ENCODE measurements at places on chromosomes 12 and 14. TPM values are rescaled to one million over a fixed set of nuclear protein-coding genes. Genes with fewer than 3 reads are reported as not detected.

DNA sequence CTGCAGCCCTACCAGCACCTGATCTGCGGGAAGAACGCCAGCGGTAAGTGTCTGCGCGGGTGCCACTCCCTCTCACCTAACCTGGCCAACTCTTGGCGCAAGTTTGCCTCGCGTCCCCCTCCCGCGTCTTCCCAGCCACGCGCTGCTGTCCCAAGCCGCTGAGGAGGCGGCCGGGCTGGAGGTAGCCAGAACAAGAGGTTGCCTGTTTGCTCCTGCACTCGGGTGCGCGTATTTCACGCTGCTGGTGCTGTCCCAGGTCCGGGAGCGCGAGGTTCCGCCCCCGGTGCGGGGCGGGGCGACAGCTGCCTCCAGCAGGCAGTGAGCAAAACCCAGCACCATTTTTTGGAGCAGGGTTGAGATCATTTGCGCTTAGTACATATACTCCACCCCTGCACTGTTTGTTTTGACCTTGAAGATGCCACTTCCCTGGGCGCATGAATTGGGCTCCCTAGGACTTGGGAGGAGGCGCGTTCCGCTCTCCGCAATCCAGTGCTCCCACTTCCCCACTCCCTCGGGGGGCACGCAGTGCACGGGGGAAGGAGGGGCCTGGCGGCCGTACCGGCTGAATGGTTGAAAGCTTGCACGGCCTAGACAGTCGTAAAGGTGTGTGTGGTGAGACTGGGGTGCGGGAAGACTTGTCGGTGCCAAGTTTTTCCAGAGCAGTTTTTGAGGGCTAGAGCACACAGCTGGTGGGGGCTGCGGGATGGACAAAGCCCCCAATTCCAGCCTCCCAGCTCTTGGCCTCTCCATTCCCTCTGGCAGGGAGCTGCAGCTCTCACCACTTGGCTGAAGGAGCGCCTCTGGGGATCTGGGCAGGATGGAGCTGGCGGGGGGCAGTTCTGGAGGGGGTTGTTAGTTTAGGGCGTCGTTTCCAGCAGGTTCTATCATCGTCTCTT lies 226.9 kb upstream of the CRY1 start:
- peaks cover 34% of the 10 kb centered on the region for H3K4me1 ChIP-seq
- peak overlapping the region; percentile 88 for H3K4me3 ChIP-seq
- peak overlapping the region; percentile 92 for H3K27ac ChIP-seq
- peaks cover 2% of the 10 kb centered on the region for H3K36me3 ChIP-seq
- DNase-seq, result peak; percentile 90

- H3K27me3 ChIP-seq, result peaks cover 17% of the 10 kb centered on the region
- DNase-seq, result no peak
- no peaks in the 10 kb centered on the region for H3K4me1 ChIP-seq
These were observed 318.8 kb upstream of the FKBP4 start for GRCh38 chr12:2475984-2476383.

GRCh38 chr14:50719911-50720759 lies 52.0 kb upstream of the SAV1 start:
- H3K27ac ChIP-seq, result no peak overlapping the region
- H3K36me3 ChIP-seq, result peaks cover 27% of the 10 kb centered on the region
- DNase-seq, result no peak
- H3K4me1 ChIP-seq, result peaks cover 4% of the 10 kb centered on the region
- no peak overlapping the region for H3K4me3 ChIP-seq
- H3K27me3 ChIP-seq, result peaks cover 5% of the 10 kb centered on the region

DNA sequence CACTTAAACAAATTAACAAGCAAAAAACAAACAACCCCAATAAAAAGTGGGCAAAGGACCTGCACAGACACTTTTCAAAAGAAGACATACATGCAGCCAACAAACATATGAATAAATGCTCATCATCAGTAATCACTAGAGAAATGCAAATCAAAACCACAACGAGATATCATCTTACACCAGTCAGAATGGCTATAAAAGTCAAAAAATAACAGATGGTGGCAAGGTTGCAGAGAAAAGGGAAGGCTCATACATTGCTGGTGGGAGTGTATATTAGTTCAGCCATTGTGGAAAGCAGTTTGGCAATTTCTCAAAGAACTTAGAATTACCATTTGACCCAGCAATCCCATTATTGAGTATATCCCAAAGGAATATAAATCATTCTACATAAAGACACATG lies 34.6 kb upstream of the NT5DC3 start:
- DNase-seq, result no peak
- no peak overlapping the region for H3K4me3 ChIP-seq
- H3K27ac ChIP-seq, result no peak overlapping the region
- no peaks in the 10 kb centered on the region for H3K36me3 ChIP-seq
- peaks cover 3% of the 10 kb centered on the region for H3K27me3 ChIP-seq
- H3K4me1 ChIP-seq, result peaks cover 21% of the 10 kb centered on the region

The PTPRO gene
- total RNA-seq, result 3.7 TPM
